Activated naive CD4-positive, alpha-beta T cell treated with anti-CD3 and anti-CD28 coated beads for 36 hours (primary cell): ENCODE measurements at places on chromosomes 3 and 15.
A peak's percentile ranks its signal among the peaks of the same experiment; 100 is the strongest.

- no peak for DNase-seq
These were observed 1074.6 kb downstream of the FHIT start for GRCh38 chr3:60176614-60177013.

DNA sequence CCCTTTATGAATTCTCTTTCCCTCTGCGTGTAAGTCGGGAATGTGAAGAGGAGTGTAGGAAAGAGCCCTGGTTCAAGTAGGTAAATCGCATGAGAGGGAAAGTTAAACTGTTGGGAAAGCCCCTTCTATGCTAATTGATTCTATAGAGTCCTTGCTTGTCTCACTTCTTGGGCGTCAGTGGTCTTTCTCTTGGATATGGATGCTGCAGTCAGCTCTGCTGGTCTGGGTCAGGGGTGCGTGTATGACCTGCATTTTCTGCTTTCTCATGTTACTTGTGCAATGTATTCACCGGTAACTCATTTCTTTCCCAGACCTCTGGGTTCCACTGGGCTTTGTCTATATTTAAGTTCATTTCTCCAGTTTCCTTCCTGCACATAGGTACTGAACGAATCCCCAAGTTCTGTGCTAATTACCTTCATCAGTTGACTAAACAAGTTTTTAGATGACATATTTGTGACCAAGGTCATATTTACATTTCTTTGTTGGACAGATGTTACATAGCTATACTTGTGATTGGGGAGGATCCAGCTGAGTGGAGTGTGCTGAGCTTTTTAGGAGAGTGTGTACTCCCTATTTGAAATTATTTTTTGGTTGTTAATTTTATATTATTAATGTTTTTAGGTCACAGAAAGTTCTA, 1.4 kb downstream of the SETD5 start:
- DNase-seq = peak; percentile 44

- DNase-seq = no peak
These were observed 43.0 kb upstream of the NTRK3 start for GRCh38 chr15:88299497-88299896.

GRCh38 chr15:39538936-39539335, 41.9 kb upstream of the THBS1 start:
- no peak for DNase-seq

- no peak for DNase-seq
These were observed 13.9 kb downstream of the ALPK3 start for GRCh38 chr15:84831028-84831427.

DNA sequence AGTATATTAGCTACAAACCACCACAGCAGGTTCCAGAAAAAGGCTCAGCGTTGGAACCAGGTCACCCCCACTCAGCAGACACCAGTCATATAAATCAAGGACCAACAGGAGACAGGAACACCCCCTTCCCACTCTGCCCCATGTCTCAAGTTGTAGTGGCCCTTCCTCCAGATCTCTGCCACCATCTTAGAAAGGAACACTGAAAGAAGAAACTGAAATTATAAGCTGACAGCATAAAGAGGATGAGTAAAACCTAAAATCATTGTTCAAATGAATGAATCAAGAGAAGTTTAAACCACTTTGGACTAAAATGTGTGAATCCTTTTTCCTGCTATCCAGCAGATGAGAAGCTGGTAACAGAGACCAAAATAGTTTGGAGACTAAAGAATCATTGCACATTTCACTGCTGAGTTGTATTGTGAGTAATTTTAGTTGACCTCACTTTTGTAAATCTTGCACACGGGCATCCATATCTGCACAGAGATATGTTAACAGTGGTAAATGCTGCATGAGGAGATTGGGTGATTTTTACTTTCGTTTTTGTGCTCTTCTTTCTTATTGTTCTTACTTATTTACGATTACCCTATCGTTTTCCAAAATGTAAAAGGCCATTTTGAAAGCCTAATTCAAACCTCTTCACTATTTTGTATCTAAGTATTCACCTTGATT, 19.8 kb downstream of the CCR3 start:
- DNase-seq = no peak

DNA sequence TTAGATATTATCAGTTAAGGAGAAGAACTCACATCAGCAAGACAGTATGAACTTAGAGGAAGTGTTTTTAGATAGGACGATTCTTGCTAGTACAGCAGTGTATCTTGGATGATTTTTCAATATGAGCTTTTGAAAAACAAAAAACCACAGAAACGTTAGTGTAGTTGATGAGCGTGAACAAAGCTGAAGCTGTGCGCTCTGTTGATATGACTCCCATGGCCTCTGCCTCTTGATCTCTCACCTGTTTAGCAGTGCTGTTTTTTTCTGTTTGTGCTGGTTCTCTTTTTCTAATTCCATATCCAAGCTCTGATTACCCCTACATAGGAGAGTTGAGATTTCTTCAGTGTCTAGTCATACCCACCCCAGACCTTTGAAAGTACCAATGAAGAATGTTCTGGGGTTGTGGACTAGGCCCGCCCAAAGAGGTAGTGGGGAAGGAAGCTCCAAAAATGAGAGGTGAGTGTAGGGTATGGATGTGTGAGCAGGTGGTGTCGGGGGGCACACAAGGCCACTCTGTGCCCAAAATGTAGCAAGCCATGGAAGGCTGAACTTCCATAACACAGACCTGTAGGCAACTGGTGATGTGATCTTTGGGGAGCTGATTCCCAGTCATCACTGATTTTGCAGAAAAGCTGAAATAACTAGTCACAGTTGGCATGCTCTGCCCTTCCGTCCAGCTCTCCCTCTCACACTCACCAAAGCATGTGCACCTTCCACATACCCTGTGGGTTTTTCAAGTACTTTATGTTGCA, 20.0 kb upstream of the CMTM7 start:
- peak; percentile 54 for DNase-seq

GRCh38 chr15:82133251-82133650, 87.4 kb upstream of the MEX3B start:
- DNase-seq = no peak

DNA sequence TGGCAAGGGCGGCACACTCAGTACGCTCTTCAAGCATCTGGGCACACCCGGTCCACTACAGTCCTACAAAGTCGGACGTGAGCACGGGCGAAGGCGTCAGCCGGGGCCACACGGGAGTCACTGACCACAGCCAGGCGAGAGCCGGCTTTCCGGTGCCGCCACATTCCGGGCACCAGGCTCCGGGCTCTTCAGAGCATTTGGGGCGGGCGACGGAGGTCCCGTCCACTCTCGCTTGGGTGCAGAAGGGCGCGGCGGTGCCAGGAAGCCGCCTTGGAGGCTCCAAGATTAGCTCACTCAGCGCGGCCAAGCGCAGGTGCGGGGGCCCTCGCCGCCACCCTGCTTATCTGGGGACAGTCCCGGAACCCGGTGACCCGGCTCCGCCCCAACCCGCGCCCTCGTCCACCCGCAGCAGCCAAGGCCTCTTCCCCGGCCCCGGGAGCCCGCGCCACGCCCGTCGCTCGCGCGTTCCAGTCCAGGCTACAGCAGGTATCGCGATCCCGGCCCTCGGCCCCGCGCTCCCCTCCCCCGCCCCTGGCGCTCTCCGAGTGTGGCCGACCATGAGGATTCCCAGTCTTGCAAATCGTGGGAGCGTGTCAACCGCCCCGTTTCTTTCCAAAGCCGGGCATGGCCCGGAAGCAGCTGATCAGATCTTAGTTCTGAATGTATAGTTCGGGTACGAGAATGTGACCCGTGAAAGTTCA, at the start of gene ADPRH:
ADPRH (plus strand) TSS at position 127 of the 701 bp plus-strand sequence. CDS start 2,678 bp downstream, outside the sequence.
- DNase-seq = peak; percentile 66

GRCh38 chr3:151875759-151876158, 2.3 kb downstream of the SUCNR1 start:
- no peak for DNase-seq

DNA sequence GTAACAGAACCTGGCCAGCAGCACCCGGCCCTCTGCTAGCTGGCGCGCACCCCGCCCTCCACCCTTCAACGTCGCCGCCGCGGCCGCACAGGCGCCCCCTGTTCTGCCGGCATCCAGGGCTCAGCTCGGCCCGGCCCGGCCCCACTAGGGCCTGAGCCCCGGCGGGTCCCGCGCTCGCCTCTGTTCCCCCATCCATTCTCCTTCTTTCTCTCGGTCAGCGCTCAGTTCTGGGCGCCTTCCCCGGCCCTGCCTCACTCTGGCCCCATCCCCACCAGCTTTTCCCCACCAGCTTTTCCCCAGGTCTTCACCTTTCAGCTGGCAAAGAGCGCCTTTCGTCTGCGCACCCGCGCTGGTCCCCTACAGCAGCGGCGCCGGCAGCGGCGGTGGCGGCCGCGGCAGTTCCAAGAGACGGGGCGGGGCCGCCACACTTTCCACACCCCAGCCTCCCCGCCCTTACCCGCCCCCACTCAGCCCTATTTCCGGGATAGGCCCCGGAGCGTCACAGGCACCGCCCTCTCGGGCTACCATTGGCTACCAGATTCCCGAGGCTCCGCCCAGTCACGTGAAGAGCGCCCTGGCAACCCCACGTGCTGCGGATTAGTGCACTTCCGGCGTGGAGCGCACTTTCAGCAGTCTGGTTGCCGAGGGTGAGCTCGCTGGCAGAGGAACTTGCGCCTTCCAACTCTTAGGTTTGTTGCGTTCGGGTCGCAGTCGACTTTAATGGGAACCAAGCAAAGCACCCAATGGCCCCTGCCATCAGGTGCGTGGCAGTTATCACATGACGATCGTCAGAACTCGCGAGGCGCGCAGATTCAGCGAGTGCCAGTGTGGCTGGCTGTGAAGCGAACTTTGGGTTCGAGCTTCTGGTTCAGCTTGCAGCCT, at the start of gene EIF5A2:
EIF5A2 (minus strand) TSS at position 403 of the 882 bp plus-strand sequence. CDS start 831 bp downstream, outside the sequence.
- DNase-seq = peak; percentile 97

DNA sequence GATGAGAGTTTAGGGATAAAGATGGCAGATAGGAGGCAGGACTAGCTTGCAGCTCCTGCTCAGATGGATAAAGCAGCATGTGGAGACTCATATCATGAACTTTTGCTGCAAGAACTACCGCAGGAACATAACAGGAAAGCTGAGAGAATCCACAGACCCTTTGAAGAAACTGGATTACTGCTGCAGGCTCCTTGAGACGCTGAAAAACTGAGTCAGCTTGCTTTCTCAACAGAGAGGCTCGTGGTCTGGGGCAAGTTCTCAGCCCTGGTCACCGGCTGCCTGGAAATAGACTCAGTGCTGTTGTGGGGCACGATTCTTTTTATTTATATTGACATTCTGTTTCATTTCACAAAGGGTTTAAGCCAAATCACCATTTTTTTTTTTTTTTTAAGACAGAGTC, 28.8 kb upstream of the TRIM59 start:
- DNase-seq = no peak

GRCh38 chr15:101198800-101199199, 53.0 kb downstream of the CHSY1 start:
- DNase-seq = no peak

- DNase-seq = no peak
These were observed 142.8 kb downstream of the OCA2 start for GRCh38 chr15:27956285-27956684.

- no peak for DNase-seq
These were observed 30.7 kb downstream of the TRPC1 start for GRCh38 chr3:142754494-142754893.

- no peak for DNase-seq
These were observed 40.2 kb downstream of the PPM1L start for GRCh38 chr3:160796089-160796812.

DNA sequence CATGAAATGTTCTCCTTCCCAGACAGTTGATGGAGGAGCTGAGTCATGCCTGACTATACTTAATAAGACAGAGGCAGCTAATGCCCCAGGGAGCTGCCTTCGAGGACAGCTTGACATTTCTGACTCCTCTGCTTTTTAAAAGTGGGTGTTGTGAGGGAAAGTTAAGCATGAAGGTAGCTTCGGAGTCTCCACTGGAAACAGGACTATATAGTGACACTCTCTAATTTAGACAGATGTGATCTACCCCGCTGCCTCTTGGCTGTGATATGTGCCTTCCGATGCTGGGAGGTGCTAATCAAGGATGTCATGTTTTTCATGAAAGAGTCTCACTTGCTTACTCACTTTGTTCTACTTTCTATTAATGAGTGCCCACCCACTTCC, 72.7 kb downstream of the IL1RAP start:
- DNase-seq = peak; percentile 61

- DNase-seq = no peak
These were observed 169.4 kb downstream of the SHQ1 start for GRCh38 chr3:72678867-72679266.

DNA sequence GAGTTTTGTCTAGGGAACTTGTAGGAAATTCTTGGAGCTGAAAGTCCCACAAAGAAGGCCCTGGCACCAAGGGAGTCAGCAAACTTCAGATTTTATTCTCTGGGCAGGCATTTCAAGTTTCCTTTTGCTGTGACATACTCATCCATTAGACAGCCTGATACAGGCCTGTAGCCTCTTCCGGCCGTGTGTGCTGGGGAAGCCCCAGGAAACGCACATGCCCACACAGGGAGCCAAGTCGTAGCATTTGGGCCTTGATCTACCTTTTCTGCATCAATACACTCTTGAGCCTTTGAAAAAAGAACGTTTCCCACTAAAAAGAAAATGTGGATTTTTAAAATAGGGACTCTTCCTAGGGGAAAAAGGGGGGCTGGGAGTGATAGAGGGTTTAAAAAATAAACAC, 15.0 kb downstream of the TIGIT start:
- peak; percentile 57 for DNase-seq

- peak; percentile 35 for DNase-seq
These were observed 21.1 kb upstream of the IQCF6 start for GRCh38 chr3:51799879-51800749.

DNA sequence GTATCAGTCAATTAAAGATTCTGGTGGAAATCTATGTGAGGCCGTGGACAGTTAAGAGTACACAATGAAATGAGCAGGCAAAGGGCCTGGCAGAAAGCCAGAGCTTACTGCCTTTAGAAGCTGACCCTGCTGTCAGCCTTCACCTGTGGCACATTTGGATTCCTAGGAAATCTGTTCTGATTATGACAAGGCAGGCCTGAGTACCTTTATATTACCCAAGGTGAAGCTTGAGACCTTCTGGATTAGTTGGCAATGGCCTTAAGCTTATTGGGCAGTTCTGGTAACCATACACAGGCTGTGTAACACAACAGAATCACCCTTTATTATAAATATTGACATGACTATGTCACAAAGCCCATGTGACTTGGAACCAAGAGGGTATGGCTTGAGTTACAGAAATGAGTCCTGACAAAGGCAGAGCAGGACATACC, 43.2 kb downstream of the NBEAL2 start:
- no peak for DNase-seq

- DNase-seq = peak; percentile 57
These were observed 3.2 kb upstream of the LSG1 start for GRCh38 chr3:194675081-194675640.

DNA sequence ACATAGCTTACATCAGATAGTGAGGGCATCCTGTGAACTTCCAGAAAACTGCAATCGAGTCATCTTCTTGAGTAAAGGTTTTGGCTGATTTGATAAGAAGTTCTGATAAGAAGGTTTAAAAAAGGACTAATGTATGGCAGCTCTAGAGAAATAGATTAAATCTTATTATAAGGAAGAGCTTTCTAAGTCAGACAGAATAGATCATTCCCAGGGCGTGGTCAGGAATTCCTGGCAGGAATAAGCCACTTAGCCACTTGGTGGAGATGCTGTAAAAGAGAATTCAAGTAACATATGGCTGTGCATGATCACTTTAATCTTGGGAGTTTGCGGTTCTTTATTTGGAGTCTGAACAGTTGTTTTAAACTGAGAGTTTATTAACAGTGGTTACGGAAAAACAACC, 17.4 kb downstream of the PGBD4 start:
- DNase-seq = no peak

GRCh38 chr3:123766193-123767008, 117.7 kb downstream of the MYLK start:
- DNase-seq = no peak
